ENCODE measurements at places on chromosomes 6 and 20.

DNA sequence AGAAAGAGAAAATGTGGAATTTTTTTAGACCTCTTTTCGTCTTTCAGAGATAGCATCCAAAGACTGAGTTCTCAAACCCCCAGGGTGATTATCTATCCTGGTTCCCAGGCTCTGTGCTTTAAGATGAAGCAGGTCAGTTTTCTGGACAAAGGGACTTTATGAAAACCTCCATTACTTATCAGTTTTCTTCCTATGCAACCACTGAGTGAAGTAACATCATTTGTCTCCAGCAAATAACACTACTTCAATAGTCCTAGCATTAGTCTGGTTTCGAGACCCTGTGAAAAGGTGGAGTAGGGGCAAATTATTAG, 18.3 kb upstream of the HLA-DRB1 start:
- DNase-seq, result no peak

- no peak for DNase-seq
Measured at GRCh38 chr6:167996424-167997199, 859 bp upstream of the KIF25 start.

DNA sequence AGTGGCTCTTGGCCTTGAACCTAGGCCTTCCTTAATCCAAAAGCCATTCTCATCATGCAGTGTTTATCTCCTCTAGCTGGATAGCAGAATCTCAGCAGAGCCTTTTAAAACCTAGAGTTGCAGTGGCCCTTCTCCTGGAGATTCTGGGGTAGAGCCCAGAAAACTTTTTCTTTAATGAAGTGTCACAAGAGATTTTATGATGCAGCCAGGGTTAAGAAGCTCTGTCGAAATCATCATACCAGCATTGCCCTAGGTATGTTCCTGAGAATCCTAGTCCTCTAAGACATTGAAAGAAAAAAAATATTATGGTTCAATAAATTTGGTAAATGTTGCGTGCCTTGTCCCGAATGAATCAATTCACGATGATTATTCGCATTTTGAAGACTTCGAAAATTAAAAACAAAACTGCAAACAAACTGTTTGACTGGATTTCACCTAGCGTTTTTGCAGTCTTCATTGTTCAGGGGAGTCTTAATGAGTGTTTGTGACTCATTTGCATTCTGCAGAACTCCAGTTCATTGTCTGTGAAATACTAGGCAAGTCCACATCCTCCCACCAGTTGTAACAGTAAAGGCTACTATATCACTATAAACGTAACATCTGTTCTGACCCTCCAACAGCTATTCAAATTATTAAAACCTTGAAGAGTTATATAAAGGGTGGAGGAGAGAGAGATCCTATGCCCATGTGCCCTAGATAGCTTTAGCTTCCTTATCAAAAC, 198.6 kb downstream of the UST start:
- no peak for DNase-seq

- DNase-seq, result no peak
Measured at GRCh38 chr20:6663104-6663503, 104.4 kb upstream of the BMP2 start.

DNA sequence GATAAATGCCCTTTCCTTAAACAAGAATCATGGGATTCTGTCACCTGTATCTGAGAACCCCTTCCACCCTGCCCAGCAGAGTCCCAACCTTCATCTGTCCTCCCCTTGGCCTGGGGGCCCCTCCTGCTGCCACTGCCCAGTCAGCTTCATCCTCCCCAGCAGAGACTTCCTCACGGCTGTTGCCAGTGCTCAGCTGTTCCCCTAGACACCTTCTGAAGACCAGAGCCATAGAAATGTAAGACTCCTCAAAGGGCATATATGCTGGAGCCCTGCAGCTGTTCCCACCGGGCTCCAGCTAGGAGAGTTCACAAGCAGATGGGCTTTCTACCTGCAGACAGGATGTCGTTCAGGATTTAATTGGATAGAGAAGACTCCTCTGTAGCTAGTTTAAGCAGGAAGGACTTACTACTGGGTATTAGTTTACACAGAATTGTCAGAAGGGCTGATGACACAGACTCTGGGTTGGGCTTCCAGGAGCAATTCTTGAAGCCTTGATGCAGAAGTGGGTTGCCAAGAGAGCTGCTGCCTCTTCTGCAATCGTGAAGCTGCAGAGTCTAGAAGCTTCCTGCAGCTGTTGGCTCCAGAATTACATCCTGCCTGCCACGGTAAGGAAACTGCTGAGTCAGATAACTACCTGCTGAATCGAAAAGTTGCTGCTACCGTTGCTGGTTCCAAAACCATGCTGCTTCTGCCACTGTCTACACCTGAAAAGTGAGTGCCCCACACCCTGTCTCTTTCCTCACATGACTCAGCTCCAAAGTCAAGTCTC, 57.1 kb upstream of the MLN start:
- no peak for DNase-seq

DNA sequence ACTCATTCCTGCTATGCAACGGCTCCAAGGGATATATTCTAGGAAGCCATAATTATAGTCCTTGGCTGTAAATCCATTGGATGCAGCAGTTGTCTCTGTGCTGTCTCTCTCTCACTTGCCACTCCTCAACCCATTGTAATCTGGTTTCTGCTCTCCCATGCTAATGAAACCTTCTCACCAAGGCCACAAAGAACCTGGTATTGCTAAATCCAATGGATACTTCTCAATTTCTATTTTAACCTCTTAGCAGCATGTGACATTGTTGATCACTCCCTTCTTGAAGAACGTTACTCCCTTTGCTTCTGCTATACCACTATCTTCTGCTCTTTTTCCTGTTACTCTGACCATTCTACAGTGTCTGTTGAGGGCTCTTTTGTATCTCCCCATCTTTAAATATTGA, 39.8 kb upstream of the GCLC start:
- DNase-seq, result no peak

- no peak for DNase-seq
Measured at GRCh38 chr20:14207591-14207990, 129.8 kb downstream of the FLRT3 start.

DNA sequence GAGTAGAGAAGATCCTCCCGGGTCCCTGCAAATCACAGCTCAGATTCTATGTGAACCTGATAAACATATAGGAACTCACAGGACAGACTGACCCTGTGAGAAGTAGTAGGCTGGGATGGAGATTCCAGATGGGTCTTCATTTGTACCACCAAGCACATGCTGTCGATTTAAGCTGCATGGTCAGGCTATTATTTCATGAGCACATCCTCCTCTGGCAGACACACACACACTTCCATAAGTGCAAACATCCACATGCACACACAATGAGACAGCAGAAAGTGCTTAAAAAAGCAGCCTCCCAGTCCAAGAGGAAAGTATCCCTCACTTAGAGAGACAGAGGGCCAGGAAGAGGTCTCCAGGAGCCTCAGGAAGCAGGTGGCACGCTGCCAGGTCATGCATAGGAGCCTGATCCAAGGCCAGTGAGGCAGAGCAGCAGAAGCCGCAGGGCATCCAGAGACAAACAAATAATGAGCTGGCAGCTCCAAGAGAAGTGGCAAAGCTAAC, 131.8 kb downstream of the UNC5CL start:
- DNase-seq, result no peak

DNA sequence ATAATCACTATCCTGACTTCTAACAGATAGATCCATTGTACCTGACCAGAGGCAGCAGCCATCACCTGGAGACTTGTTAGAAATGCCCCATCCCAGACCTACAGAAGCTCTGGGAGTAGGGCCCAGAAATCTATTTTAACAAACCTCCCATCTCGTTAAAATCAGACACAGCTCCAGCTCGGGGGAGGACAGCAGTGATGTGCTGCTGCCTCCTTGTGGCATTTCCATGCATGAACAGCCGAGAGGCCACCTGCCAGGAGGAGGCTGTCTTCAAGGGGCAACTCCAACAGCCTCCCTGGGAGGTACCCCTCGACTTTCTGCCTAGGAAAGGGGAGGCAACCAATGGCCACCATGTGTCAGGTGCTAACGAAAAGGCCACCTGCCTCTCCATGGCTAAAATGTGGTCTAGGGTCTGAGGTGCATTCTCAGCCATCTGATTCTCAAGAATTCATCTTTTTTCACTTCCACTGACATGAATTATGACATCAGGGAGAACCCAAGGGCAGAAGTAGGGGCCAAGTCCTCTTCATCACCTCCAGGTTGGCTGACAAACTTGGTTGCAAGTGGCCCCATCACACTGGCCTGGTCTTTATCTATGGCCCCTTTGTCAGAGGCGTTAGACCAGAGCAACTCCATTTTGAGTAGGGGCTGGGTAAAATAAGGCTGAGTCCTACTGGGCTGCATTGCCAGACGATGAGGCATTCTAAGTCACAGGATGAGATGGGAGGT, 12.2 kb upstream of the KCNK15 start:
- DNase-seq, result no peak

DNA sequence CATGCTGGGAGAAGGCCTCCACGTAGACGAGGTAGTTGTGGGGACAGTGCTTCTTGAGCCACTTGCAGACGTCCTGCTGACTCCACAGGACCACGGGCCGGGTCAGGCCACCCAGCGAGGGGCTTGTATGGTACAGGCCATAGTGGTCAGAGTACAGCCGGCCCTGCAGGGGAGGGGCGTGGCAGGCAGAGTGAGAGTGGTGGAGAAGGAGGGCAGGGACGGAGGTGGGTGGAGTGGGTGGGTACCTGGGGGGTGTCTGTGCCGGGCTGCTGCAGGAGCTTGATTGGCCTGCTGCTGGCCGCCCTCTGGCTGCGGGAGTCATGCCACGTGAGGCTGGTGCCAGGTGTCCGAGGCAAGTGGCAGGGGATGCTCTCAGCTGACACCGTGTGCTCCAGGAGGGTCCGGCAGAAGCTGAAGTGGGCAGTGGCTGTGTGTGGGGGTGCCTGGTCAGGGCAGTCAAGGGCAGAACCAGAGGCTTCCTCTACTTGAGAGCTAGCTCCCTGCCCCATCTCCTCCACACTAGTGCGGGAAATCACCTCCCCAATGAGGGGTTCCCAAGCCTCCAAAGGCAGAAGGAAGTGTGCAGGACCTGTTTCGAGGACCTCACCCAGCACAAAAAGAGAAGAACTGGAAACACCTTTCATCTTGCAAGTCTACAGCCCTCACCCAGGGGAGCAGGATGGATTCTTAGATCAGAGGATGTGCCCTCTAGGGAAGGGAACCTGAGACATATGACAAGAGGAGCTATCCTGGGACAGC, 2.3 kb downstream of the SAMD10 start:
- no peak for DNase-seq

DNA sequence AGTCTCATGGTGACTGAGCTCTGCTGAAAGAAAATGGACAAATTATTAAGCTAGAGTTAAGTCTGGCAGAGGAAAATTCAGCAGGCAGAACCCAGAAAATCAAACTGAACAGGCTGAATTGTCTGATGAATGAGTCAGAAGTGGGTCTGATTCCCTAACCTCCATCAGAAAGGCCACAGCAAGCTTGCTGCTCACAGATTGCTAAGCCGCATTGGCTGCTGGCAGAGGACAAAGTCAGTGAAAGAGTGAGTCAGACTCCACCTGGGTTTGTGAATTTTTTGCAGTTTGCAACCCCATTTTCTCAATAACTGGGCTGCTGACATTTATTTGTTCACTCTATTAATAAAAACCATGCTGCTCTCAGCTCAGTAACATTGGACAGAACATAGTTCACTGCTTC, 191.3 kb downstream of the EPM2A start:
- DNase-seq, result no peak
